ENCODE measurements at places on chromosomes 6 and 20. TPM values are rescaled to one million over a fixed set of nuclear protein-coding genes. Genes with fewer than 3 reads are reported as not detected.

GRCh38 chr6:161476711-161477110 lies 202.8 kb upstream of the AGPAT4 start:
- no peak for DNase-seq

- no peak for DNase-seq
Measured at GRCh38 chr6:130888246-130888645, 61.0 kb downstream of the SMLR1 start.

- DNase-seq, result no peak
Measured at GRCh38 chr6:167787896-167788562, 38.7 kb upstream of the AFDN start.

DNA sequence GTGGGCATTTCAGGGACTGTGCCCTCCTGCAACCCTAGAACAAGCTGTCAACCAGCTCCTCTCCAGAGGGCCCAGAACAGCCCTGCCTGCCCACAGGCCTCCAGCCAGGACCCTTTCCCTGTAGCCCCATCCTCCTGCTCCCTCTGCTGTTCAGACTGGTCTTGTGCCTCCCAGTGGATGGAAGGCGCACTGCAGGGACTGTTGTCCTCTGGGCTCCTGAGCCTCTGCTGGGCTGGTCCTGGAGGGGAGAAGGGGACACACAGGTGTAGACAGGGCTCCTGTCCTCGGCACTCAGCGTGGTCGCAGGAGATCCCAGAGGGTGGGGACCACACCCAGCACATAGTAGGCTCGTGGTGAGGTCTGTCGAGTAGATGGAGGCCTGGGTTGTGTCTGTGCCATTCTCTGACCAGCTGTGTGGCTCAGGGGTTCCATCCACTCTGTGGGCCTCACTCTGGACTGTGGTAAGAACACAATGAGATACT lies 11.5 kb downstream of the ITPR3 start:
- peak; percentile 28 for DNase-seq

- no peak for DNase-seq
Measured at GRCh38 chr20:49901588-49901987, 13.7 kb downstream of the SPATA2 start.

GRCh38 chr20:49475292-49476015 lies 7.0 kb downstream of the KCNB1 start:
- DNase-seq, result no peak

- DNase-seq, result no peak
Measured at GRCh38 chr6:11423072-11423471, 114.5 kb upstream of the TMEM170B start.

DNA sequence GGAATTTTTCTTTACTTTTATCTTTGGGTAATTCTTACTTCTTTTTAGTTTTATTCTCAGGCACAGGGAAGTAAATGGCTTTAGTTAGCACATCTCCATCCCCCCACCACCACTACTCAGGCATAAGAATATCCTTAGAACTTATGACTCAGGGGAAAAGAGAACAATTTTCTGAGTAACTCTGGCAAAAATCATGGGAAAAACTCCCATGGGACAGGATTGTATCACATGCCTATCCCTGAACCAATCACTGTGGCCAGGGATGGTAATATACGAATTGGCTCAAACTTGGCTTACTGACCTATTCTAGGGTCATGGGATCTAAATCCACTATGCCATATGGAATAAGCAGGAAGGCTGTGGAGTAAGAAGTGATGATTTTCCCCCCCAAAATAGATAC lies 339.1 kb downstream of the BTBD3 start:
- DNase-seq, result no peak

- no peak for DNase-seq
Measured at GRCh38 chr6:131787079-131787478, 20.7 kb upstream of the ENPP1 start.

DNA sequence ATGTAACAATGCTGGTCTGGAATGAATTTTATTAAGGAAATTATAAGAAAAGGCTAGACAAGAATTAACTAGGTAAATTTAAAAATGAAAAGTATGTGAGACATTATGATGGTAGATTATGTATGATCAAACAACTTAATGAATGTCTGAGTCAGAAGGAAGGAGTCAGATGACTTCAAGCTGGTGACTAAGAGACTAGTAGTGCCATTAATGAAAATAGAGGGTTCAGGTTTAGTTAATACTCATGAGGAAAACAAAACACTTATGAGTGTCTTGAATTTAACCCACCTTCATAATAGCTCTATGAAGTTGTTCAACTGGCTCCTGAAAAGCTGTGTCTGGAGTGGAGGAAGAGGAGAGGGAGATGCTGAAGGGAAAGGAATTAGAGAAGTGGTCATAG lies 256.3 kb downstream of the ADGRB3 start:
- no peak for DNase-seq

DNA sequence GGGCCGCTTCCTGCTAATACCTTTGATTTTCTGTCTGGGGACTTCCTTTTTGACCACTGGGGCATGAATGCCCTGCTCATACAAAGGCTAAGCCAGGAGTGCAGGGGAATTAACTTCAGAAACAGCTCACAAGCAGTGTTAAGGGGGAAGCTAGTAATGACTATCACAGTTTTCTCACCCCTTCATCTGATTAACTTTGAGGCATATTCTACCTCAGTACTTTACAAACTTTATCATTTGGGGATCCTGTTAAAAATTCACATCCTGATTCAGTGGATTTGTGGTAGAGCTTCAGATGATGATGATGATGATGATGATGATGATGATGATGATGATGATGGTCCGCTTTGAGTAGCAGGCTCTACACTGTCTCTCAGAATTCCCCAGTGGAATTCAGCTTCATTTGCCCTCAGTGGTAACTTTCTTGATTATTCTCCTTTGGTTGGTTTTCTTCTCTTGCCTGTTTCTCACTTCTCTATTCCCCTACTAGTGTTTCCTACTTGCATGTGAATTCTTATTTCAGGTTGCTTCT lies 78.4 kb upstream of the TMEM170B start:
- DNase-seq, result no peak

DNA sequence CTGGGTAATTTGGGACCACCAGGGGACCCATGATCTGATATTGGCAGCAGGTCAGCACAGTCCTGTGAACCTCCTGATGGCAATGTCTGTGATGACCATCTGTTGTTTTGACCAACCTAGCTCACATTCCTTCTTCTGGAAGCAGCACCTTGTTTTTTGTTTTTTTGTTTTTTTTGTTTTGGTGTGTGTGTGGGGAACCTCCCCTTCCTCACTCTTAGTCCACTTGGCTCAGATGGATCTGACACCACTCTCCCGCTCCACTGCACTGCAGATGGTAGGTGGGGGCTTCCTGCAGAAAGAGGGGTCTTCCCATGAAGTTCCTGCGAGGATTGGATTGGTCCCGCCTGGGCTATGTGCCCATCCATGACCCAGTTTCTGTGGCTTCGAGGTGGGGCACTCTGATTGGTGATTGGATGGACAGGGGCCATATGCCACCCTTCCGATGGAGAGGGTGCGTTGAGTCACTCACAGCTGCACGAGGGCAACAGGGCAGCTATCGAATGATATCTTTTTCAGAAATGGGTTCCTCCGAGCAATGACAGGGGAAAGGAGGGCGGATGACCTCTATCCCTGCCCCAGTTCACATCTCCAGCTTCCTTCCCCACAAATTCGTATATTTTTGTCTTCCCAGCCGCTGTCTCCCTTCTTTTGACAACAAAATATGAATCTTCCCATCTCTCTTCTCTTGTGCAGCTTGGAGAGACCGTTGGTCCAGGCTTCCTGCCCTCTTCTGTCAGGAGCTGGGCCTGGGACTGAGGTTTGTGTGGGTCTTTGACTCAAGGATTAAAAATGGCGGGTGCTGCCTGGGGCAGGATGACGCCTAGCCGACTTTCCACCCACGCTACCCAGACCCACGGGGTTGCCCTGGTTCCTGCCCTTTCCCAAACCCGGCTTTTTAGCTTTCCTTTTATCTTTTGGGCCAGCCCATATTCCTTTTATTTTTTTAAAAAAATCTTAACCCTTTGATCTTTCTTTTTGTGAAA lies 132.1 kb upstream of the KCNG1 start:
- DNase-seq, result no peak

GRCh38 chr20:45842169-45842812 lies 8.7 kb downstream of the SNX21 start:
- no peak for DNase-seq

DNA sequence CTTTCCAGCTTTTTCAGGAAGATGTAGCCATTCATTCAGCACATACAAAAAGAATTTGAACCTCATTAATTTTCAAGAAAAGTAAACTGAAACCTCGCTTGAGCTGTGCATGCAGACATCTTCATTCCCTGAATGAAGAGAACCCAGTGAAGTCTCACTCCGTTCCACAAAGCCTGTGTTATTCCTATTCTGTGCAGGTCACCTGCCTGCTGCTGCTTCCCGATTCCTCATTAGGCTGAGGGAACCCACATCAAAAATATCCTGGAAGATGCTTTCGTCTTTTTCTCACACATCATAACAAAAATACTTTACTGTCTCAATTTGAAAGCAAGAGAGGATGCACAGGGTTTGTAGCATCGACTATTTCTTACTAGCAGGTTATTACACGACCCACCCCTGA lies 40.1 kb downstream of the TRMT6 start:
- DNase-seq, result no peak

- no peak for DNase-seq
Measured at GRCh38 chr6:114446342-114446741, 103.5 kb upstream of the HS3ST5 start.

CAPN11 gene
- 0.27 TPM for total RNA-seq

PAX1 gene
- not detected for total RNA-seq

THBS2 gene
- total RNA-seq, result not detected

ACTL10 gene
- total RNA-seq, result 0.75 TPM

MYLK4 gene
- total RNA-seq, result 0.61 TPM

COL11A2 gene
- total RNA-seq, result 1.9 TPM

PSMB1 gene
- 108 TPM for total RNA-seq

FHL5 gene
- not detected for total RNA-seq
